Activated CD8-positive, alpha-beta memory T cell treated with anti-CD3 and anti-CD28 coated beads, Interleukin-2, amount 50 U/mL, for 4 hours (primary cell): ENCODE measurements at places on chromosomes 4 and X.

DNA sequence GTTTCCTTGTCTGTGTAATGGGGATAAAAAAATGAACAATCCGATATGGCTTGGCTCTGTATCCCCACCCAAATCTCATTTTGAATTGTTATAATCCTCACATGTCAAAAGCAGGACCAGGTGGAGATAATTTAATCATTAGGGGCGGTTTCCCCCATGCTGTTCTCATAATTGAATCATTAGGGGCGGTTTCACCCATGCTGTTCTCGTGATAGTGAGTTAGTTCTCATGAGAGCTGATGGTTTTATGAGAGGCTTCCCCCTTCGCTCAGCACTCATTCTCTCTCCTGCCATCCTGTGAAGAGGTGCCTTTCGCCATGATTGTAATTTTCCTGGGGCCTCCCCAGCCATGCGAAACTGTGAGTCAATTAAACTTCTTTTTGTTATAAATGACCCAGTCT is 633.5 kb downstream of the RAPGEF2 start:
- DNase-seq = no peak

- DNase-seq = no peak
Observed at GRCh38 chr4:60723796-60724195, 476.3 kb upstream of the ADGRL3 start.

GRCh38 chrX:14027511-14028019 is 2.1 kb downstream of the GEMIN8 start:
- DNase-seq = no peak

GRCh38 chr4:2087170-2087569 is 28.0 kb downstream of the NAT8L start:
- DNase-seq = no peak

GRCh38 chrX:38970074-38970473 is 168.8 kb downstream of the MID1IP1 start:
- DNase-seq = no peak

DNA sequence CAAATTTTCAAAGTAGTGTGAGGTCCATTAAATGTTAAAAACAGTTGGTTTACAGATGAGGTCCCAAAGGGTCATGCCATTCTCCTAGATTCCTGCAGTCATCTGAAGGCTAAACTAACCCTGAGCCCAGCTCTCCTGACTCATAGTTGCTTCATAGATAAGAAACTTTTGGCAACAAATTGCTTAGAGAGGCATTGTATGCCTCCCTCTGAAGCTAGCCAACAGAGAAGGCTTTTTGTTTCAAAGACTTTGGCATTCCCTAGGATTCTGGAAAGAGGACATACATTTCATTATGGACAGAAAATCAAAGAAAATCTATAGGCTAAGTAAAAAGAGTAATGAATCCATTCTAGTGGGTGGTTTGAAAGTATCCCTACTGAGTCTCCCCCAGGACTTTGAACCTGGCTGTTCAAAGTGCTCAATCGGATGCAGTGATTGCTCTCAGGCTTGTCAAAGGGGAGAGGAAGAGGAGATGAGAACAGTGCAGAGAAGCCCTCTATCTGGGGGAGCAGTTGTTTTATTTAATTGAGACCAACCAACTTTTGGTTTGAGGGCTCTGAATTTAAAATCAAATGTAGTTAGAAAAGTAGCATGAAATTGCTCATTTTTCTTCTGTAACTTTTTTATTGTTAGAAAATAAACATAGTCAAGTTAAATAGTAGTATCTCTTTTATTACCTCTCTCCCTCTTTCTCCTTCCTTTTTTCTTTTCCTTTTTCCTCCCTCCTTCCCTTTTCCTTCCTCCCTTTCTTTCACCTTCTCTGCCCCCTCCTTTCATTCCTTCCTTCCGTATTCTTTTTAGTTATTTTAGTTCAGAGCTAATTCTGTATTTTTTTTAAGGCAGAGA is 72.3 kb upstream of the ZNF518B start:
- no peak for DNase-seq

DNA sequence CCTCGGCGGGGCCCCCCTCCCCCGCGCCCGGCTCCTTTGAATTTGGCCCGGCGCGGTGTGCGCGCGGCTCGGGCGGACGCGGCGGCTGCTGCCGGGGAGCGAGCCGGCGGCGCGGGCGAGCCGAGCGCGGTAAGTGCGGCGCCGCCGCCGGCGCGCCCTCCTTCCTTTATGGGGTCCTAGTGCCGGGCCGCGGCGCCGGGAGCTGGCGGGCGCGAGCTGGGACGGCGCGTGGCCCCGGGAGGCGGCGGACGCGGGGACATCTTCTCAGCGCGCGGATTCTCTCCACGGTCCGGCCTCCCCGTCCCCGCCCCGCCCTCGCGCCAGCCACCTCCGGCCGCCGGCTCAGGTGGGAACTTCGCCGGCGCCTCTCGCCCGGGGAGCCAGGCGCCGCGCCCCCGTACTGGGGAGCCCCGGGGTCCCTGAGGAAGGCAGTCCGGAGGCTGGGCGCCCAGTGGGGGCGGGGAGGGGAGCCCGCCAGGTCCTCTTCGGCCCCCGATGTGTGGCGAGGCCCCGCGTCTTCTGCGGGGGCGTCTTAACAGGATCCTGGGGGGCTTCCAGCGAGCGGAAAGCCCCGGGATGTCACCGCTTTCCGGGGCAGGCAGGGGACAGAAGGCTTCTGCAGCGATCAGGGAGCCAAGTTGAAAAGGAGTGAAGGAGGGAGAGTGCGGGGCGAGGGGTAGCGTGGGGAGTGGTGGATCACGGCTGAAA is 98.4 kb upstream of the TENM3 start:
- DNase-seq = no peak

- no peak for DNase-seq
Observed at GRCh38 chr4:87529187-87529586, at the start of gene SPARCL1. Gene SPARCL1 (minus strand): TSS chr4:87529376. CDS start chr4:87499574, 29,802 bp downstream.

DNA sequence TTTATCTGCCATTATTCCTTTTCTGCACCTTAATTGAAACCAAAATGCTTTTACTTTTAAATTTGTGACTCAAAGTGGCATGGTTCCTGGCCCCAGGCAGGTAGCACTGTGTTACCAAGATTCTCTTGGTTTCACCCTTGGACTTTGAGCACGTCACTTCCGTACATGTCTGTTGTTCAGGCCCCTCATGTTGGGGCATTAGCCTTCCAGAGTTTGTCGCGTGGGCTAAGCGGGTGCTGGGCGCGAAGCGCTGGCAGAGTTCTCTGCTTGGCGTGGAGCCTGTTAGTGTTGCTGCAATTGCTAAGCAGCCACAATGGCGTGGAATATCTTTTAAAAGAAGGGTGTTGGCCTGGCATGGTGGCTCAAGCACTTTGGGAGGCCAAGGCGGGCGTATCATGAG is 14.0 kb upstream of the TADA2B start:
- no peak for DNase-seq

DNA sequence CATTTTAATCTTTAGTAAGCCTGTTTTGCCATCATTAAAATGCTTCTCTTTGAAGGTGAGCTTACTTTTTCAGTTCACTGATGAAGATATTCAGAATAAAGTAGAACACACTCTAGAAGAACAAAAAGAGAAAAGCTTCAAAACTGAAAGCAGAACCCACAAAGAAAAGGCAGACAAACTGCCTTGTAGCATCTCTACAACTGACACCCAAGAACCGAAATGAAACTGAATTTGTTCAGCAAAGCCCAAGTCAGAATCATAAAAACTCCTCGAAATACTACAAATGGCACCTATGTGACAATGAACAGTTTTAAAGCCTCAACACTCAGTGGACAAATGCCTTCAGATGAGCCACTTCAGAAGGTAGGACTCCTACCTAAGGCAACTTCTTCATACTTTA is 83.6 kb downstream of the MAML3 start:
- no peak for DNase-seq

DNA sequence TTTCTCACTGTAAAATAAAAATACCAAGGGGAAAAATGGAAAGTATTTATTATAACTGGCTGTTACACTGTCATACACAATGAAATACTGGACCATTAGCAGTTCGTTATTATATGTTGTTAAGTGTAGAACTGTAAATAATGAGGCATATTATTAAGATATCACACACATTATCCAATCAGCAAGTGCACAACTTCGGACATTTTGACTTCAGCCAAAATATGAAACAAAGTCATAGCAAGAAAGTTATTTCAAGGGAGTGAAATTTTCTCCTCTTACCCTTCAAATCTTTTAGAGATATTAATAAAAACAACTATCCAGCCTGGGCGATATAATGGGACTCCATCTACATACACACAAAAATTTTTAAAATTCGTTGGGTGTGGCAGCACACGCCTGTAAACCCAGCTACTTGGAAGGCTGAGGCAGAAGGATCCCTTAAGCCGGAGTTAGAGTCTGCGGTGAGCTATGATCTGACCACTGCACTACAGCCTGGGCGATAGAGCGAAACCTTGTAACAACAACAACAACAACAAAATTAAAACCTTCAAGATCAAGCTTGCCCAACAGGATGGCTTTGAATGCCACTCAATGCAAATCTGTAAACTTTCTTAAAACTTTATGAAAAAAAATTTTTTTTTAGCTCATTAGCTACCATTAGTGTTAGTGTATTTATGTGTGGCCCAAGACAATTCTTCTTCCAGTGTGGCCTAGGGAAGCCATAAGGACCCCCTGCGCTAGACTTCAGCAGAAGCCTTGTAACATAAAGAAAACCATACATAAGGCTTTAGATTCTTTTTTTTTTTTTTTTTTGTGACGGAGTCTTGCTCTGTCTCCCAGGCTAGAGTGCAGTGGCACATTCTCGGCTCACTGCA is 1.3 kb upstream of the CISD2 start:
- DNase-seq = no peak

GRCh38 chr4:90234916-90235547 is 107.8 kb downstream of the CCSER1 start:
- DNase-seq = no peak

GRCh38 chr4:4388311-4388790 is 1.4 kb downstream of the NSG1 start:
- no peak for DNase-seq

GRCh38 chr4:188661502-188661901 is 522.3 kb downstream of the TRIML1 start:
- no peak for DNase-seq

GRCh38 chr4:83012200-83012686 is 1.6 kb upstream of the LIN54 start:
- peak; percentile 18 for DNase-seq

GRCh38 chr4:15237648-15238230 is 190.1 kb upstream of the C1QTNF7 start:
- DNase-seq = no peak

GRCh38 chr4:187632260-187632995 is 363.1 kb upstream of the ZFP42 start:
- DNase-seq = no peak

DNA sequence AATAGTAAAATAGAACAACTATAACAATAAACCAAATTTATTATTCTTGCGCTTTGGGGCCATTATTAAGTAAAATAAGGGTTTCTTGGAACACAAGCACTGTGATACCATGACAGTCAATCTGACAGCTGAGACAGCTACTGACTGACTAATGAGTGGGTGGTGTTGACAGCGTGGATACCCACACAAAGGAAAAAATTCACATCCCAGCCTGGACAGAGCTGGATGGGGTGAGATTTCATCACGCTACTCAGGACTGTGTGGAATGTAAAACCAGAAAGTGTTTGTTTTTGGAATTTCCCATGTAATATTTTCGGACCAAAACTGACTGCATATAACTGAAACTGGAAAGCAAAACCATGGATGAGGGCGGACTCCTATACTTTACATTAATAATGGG is 48.8 kb downstream of the IGFBP7 start:
- DNase-seq = no peak
